Gastroesophageal sphincter (tissue), 4 donors: ENCODE measurements at places on chromosomes 4 and X.

- no peak for ATAC-seq
These were observed 4.5 kb downstream of the TRIML1 start for GRCh38 chr4:188143731-188144130.

DNA sequence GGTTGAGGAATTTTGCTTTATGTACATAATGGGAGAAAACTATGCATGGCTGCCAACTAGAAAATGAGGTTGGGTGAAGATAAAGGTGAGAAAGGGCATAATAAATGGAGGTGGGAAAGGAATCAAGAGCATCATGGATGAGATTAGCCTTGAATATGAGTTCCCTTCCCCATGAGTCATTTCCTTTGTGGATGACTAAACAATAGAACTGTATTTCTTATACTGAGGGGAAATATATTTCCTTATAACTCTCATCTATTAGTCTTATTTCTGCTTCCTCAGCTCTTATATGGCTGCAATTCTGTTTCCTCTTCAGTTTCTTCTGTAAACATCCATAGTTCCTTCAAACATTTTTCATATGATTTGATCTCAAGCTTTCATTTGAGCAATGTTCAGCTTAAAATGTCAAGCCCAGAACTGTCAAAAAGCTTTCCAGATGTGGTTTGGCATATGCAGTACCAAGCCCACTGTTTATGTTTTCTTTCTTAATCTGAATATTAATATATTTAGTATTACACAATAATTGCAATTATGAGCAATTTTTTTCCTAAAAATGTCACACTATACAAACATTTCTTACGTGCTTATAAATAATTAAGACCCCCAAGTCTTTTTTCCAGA lies 100.7 kb upstream of the GRPR start:
- no peak for ATAC-seq

DNA sequence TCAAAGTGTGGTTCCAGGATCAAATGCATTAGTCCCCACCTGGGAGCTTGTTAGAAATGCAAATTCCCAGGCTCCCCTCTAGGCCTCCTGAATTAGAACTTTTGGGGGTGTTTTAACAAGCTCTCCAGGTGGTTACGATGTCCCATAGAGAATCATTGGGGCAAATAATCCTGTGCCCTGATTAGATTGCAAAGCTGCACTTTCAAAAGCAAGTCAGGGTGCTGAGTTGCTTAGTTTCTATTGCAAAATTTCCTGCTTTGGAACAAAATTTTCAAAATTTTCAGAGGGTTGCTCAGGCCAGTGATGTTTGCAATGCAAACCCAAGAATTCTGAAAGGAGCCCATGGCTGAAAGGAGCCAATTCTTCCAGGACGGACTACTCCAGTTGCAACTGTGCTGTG lies 71.0 kb downstream of the MGST2 start:
- no peak for ATAC-seq

- no peak for ATAC-seq
These were observed 348.0 kb downstream of the BCOR start for GRCh38 chrX:39749728-39750127.

- no peak for ATAC-seq
These were observed 10.9 kb upstream of the FGF16 start for GRCh38 chrX:77436271-77436670.

- ATAC-seq, result no peak
These were observed 952.7 kb upstream of the SLIT2 start for GRCh38 chr4:19298998-19299397.

GRCh38 chr4:38162240-38162784 lies 202.1 kb downstream of the PTTG2 start:
- no peak for ATAC-seq

DNA sequence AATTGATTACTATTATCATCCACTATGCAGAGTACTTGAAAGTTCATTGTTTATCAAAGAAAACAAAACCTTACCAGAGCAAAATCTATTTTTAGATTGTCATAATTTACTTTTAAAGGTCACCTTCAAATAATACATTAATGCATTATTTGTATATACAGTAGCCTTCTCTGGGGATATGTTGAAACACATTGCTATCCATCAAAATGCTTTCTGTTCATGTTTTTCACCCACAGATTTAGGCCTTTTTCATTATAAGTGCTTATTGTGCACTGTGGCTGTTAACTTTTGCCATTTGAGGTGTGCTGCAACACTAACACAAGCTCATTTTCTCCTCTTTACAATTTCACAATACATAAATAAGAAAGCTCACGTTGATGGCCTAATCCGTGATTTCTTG lies 74.1 kb upstream of the ANKRD50 start:
- ATAC-seq, result no peak

GRCh38 chr4:54473077-54473545 lies 184.6 kb upstream of the KIT start:
- ATAC-seq, result no peak
